ENCODE measurements at places on chromosomes 4 and X.

GRCh38 chr4:23717528-23718248 lies 172.2 kb downstream of the PPARGC1A start:
- no peak for DNase-seq

DNA sequence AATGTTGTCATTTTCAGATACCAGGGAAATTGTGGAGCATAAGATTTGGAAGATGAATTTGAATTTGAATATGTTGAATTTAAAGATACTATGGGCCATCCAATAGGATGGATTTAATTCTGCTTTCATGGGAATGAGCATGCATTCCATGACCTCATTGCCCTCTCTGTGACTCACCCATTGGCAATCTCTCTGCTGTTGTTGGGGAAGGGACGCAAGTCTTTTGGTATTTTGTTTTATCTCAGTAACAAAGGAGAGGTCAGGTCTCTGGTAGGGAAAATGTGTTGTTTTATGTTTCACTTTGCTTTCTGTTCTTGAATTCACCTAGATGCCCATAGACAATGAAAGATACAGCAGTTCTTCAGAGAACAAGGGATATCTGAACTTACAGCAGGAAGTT lies 42.1 kb upstream of the MAGEA4 start:
- DNase-seq, result peak; percentile 63

- DNase-seq, result no peak
Measured at GRCh38 chr4:152415980-152416379, 119.9 kb downstream of the FBXW7 start.

DNA sequence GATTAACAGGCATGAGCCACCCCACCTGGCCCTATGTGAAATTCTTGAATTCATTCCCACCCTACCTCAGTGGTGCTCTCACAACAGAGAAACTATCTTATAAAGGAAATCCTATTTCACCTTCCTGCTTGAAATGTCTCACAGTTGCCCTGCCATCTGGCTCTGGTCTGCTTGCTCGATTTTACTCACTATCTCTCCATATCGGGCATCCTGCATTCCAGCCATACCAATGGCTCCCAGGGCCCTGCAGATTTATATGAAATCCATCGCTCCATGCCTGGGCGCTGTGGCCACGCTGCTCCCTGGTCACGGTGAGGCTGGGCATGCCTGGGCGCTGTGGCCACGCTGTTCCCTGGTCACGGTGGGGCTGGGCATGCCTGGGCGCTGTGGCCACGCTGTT lies 15.8 kb downstream of the SORBS2 start:
- DNase-seq, result no peak

GRCh38 chrX:349196-349595 lies 30.6 kb upstream of the GTPBP6 start:
- no peak for DNase-seq

DNA sequence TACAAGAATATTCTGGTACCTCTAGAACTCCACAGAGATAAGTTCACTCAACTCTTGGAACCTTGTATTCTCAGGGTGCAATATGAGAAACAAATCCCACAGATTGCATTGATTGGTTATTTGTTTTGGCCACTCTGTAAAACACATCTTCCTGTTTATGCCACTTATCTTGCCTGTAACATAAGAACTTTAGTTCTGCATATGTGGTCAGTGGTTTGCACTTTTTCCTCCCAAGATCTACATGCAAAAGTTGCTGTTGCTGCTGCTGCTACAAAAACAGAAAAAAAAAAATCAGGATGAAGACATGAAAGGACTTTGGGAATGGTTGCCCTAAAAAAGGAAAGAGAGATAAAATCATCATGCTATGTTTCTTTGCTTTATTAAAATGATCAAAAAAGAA lies 9.6 kb downstream of the ODAPH start:
- DNase-seq, result no peak

DNA sequence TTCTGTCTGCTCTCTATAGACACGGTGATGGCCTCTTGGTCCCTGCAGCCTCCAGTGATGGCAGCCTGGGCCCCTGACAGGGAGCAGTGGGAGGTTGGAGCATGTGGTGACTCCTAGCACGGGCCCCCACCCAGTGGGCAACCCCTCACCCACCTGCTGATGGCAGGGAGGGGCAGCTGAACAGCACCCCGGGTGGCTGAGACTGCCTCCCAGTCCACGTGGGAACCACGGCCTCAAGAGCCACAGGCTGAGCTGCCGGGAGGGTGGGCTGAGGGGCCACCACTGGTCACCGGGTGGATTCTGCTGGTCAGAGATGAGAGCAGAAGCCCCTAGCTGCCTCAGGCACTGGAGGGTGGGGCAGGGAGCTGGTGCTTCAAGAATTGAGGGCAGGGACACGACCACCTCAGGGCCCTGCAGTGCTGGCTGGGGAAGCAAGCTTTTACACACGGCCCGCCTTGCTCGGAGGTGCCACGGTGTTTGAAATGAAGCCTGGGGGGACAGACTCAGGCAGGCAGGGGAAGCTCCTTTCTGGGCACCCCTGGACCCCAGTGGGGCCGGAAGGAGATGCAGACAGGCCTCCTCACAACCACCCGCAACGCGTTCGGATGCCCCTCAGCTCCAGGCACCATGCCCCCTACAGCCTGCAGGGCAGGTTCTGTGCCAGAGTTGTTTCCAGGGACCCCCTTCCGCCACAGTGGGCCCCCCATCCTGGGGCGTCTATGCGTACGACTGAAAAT lies 6.3 kb upstream of the HAUS3 start:
- DNase-seq, result peak; percentile 2

- DNase-seq, result peak; percentile 67
Measured at GRCh38 chrX:13198056-13198761, 121.6 kb downstream of the ATXN3L start.

GRCh38 chrX:44003975-44004374 lies 30.8 kb upstream of the NDP start:
- DNase-seq, result no peak

GRCh38 chrX:38052096-38052495 lies 45.7 kb downstream of the SYTL5 start:
- DNase-seq, result peak; percentile 61

- DNase-seq, result no peak
Measured at GRCh38 chr4:145843148-145843547, 95.5 kb downstream of the ZNF827 start.

GRCh38 chrX:40564447-40564846 lies 16.3 kb upstream of the ATP6AP2 start:
- DNase-seq, result no peak

DNA sequence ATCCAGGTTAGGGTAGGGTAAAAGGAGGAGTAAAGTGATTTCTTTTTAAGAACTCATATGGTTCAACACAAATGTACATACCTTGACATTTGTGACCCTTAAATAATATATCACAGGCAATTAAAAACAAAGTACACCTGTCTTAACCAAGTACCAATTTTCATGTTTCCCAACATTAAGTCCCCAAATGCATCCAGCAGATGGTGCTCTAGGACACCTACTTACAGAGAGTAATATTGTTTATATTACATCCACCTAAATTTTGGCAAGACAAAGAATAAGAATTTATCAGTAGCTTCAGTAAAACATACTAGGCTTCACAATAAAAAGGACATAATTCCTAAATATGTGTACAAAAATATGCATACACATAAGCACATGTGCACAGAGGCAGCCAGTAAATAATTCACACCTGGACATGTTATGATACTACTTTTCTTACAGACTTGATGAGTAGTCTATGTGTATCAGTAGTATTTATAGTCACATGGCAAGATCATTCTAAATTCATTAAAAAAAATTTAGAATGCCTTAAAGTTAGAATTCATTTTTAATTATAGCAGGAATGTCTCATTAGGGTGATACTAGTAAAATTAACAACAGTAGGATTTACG lies 219.7 kb downstream of the DCLK2 start:
- peak; percentile 42 for DNase-seq

DNA sequence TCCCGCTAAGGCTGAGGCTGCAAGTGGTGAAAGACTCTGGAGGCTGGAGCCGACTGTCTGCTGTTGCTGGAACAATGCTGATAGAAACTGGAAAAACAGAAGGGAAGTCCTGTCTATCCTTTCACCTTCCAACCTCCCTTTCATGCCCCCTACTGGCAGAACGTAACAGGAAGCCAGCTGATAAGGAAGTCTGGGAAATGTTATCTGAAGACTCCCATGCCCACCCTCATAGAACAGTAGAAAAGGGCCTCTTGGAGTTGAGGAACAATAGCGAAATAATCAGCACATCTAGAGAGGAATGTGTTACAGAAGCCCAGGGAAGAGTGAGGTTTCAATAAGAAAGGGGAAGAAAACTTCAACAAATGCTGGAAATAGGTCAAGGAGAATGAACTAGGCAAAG lies 117.1 kb upstream of the DKK2 start:
- no peak for DNase-seq

DNA sequence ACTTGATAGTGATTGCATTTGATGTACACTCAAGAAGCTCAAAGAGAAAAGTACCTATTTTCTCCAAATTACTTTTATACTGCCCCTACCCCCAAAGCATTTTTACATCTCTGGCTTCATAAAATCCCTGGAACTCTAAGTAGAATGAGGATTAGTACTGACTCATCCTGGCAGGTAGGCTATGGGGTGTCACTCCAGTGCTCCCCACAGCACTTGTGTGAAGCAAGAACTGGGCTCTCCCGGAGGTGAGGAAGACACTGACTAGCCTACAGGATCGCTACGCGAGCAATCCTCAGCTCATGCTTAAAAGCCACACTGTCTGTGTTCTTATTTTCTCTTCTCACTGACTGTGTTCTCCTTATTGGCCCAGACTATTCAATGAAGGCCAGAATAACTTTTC lies 90.4 kb upstream of the NDP start:
- no peak for DNase-seq

GRCh38 chr4:184453365-184454160 lies 20.8 kb downstream of the IRF2 start:
- DNase-seq, result peak; percentile 78

DNA sequence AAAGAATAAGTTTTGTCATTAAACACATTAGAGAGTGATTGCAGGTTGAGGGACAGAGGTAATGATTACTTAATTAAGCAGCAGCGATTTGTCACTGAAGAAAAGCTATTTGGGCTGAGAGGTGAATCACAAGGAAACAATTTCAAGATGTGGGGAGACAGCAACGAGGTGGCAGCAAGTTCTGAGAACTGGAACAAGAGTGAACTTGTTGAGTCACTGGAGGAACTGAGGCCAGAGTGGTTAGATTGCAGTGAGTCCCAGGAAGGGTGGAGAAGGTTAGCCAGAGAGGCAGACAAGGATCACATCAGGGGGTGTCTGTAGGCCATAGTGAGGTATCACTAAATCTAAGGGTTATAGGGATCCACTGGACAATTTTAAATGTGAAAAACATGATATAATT lies 57.9 kb upstream of the TMPRSS11A start:
- DNase-seq, result no peak

GRCh38 chrX:153361781-153362397 lies 27.9 kb downstream of the ZNF275 start:
- DNase-seq, result no peak

GRCh38 chr4:140738139-140738538 lies 18.0 kb downstream of the TBC1D9 start:
- DNase-seq, result no peak

- DNase-seq, result no peak
Measured at GRCh38 chr4:147846318-147847155, 114.6 kb downstream of the ARHGAP10 start.

DNA sequence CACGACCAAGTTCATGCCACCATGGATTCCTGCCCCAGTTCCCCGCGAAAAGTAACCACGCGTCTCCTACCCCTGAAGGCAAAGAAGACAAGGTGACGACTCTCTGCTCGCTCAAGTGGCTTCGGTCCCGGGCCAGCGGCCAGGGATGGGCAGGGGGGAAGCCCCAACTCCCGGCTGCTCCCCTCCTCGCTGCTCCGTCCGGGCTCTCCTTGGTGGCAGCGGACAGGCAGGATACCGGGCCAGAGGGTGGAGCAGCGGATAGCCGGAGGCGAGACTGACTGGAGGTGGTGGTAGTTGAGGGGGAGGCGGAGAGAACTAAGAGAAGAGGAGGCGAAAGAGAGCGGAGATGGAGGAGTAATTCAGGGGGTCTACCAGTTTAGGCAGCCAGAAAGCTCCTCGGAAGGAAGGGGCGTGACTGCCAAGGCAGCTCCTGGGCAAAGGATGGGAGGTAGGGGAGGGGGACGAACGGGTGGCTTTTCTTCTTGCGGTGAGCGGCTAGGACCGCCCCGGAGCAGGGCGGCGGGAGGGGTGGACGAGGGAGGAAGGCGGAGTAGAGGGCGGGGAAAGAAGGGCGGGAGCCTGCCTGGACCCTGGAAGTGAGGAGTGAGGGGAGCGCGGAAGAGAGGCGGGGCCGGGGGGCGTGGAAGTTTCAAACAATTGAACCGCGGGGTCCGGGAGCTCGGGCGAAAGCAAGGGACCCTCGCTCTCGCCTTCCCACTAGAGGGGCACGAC lies at the start of gene AMOT:
Gene AMOT, minus strand, starts transcription at position 450 of the 732 bp plus-strand sequence. CDS start 17,705 bp downstream, outside the sequence.
- peak; percentile 81 for DNase-seq

DNA sequence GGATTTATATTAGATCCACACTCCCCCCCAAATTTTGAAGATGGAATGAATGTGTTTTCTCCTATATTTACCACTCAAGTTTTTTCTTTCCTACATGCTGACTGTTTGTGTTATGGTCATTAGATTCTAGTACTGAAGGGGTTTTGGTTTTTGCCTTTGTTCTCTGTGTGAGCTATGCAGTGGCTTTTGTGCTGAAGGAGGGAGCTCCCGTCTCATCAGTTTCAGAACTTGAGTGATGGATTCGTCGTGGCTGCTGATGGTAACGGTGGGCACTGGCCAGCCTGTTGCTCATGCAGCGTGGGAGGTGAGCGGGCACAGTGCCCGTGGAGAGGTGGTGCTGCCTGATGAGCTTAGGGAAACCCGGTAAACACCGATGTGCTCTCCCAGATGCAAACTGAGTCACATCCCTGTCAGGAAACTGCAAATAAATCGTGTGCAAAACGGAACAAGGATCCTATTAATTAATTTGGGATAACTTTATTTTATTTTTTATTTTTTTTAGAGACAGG lies 101.5 kb downstream of the SORBS2 start:
- DNase-seq, result no peak

DNA sequence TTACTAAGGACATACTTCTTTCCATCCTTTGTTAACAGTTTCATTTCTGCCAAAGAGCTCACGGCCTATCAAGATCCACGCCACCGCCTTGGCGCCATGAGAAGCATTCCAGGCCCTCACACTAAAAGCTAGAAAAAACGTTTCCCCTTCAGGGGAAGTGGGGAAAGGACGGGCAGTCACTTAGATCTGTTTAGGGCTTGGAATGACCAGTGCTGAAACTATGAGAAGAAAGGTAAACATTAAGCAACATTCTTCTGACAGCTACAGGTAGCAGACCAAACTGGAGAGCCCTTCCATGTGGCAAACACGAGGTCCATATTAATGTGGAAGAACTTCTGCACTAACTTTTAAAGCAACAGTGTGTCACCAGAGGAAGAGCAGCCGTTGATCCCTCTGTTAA lies 146.7 kb downstream of the SH3KBP1 start:
- DNase-seq, result no peak

GRCh38 chrX:106631615-106632014 lies 19.8 kb downstream of the RADX start:
- DNase-seq, result no peak

- DNase-seq, result no peak
Measured at GRCh38 chr4:38623260-38623659, 40.7 kb upstream of the KLF3 start.

DNA sequence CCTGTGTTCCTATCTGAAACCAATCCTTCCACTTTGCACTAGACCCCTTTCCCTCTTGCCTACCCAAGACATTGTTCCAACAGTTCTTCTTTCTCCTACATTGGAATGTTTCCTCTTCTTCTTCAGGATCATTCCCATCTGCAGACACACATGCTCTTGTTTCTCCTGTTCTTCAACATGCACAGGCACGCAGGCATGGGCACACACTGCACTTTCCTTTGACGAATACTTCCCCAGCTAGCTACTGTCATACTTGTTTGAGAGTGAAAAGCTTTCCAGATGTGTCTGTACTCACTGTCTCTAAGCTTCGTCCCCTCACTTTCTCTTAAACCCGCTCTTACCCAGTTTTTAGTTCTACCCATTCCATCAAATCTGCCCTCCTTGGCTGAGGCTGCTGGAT lies 31.8 kb upstream of the ERVMER34-1 start:
- no peak for DNase-seq

All from muscle of back (tissue), 13 donors.